ENCODE measurements at places on chromosomes 1 and 21.

GRCh38 chr1:21257431-21258135, 32.7 kb downstream of the ECE1 start:
- DNase-seq = no peak

GRCh38 chr1:161313554-161314200, 504 bp upstream of the SDHC start:
- no peak for DNase-seq

GRCh38 chr1:67919274-67920072, 86.2 kb upstream of the GNG12 start:
- no peak for DNase-seq

GRCh38 chr1:84571150-84571535, 3.1 kb downstream of the CTBS start:
- no peak for DNase-seq

DNA sequence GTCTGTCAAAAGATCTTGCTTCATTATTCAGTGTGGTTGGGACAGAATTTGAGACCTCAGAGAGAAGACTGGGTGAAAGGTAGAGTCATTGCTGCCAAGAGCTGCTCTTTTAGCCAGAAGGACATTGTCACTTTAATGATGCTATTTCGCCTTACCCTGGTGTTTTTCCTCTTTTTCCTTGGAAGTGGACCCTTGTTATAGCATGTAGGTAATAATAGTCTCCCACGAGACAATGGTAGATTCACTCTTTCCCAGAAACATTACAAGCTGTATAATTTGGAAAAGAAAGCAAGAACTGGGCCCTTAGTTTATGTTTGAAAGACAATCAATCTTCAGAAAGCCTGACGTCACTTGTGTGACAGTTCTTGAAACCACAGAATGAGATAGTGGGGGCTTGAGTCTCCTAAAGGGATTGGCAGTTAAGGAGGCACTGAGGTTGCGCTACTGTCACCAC, 3.8 kb downstream of the SERTAD4 start:
- DNase-seq = no peak

All from central memory CD4-positive, alpha-beta T cell (primary cell).